ENCODE measurements at places on chromosomes 3 and 15.

DNA sequence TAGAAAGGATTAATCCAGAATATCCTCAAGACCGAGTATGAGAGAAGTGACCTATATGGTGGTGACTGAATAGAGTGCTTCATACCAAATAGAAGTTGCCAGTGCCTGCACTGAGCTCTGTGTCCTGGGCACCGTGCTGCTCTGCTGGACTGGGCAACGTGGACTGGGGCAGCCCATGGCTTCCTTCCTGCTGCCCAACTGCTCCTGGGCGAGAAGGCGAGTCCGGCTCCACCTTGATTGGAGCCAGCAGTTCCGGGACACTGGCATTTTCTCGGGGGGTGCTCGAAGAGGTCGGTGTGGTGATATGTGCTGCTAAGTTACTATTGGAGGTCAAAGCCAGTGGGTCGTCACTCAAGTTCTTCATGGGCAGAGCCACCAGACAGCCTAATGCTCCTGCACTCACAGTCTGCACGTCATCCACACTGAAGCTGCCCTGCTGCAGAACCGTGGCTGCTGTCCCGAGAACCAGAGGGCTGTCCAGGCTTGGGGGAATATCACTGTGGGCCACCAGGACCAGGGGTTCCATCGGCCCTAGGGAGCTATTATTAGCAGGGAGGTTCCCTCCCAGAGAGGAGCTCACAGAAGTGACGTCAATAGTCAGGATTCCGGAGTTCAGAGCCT is 14.1 kb downstream of the ZXDC start:
- DNase-seq: no peak

DNA sequence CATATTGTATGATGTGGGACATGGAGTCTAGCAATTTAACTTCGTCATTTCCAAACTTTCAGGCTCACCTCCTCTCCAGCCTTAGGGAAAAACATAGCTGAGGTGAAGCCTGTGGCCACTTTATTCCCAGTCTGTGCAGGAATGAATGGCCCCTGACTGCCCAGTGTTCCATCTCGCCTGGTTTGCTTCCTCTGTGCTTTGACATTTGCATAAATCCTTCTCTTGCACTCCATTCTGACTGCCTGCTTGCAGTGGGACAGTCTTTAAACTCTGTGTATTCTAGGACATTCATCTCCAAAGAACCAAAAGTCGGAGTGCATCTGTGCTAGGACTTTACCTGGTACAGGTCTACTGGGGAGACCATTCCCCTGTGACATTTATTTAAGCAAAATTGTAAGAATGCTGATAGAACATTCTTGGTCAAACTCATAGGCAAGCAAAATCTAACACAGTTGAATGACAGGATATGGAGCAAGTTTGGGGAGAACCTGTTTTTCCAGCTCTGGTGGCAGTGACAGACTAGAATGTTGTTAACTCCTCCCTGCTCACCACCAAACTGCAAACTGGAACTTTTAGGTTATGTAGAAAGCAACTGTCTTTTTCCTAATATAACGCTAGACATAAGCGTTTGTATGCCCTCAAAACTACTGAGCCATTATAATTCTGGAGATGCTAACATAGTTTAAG is 22.1 kb downstream of the TMED3 start:
- no peak for DNase-seq

GRCh38 chr15:63913786-63914315 is 80.1 kb upstream of the HERC1 start:
- DNase-seq: no peak

GRCh38 chr15:66595931-66596545 is 30.2 kb upstream of the LCTL start:
- DNase-seq: no peak

GRCh38 chr3:61051666-61052065 is 199.6 kb downstream of the FHIT start:
- DNase-seq: no peak

GRCh38 chr3:120274739-120275167 is 10.3 kb downstream of the GPR156 start:
- no peak for DNase-seq

- DNase-seq: no peak
Observed at GRCh38 chr15:72339777-72340177, 19.8 kb upstream of the CELF6 start.

Measured in progenitor cell of endocrine pancreas (in vitro differentiated cells).